Placental pericyte (primary cell): ENCODE measurements at places on chromosomes 6 and 20. TPM values are rescaled to one million over a fixed set of nuclear protein-coding genes. Genes with fewer than 3 reads are reported as not detected.

Gene CDSN
- total RNA-seq: 0.14 TPM in 1 of 2 replicates, not detected in the other

Gene PPDPF
- total RNA-seq: 63.5 and 86.3 TPM in 2 replicates

Gene ATXN1
- total RNA-seq: 37.4 and 54.0 TPM in 2 replicates

Gene FRK
- total RNA-seq: 0.29 and 0.44 TPM in 2 replicates

Gene TASP1
- total RNA-seq: 7.2 and 7.6 TPM in 2 replicates

Gene PTK7
- total RNA-seq: 130 and 157 TPM in 2 replicates

Gene ZNF341
- 1.5 and 1.9 TPM in 2 replicates for total RNA-seq

Gene TRDN
- not detected in 2 replicates for total RNA-seq

Gene TMEM217
- total RNA-seq: 2.8 and 2.9 TPM in 2 replicates

Gene LRRC73
- total RNA-seq: 0.57 and 0.66 TPM in 2 replicates
